NCI-H748 treated with DMSO at 0.1 percent for 48 hours (cell line): ENCODE measurements at places on chromosomes 11 and 22.

DNA sequence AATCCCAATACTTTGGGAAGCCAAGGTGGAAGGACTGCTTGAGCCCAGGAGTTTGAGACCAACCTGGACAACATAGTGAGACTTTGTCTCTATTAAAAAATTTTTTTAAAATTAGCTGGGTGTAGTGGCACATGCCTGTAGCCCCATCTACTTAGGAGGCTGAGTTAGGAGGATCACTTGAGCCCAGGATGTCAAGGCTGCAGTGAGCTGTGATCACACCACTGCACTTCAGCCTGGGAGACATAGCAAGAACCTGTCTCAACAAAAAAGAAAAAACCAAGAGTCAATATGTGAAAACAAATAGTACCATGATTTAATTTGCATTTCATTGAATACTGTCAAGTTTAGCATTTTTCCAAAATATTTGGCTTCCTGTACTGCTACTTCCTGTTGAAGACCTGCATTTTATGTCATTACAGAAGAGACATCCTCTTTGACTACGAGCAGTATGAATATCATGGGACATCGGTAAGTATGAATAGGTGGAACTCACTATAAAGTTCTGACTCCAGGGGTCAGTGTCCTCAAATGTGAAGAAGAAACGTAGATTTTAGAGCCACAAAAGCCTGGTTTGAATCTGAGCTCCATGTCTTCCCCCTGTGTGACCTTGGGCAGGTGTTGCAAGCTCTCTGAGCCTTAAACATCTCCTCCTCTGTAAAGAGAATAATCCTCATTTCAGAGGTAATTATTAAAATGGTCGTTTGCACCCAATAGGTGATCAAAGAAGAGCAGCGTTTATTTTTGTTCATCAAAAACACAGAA is 16.0 kb downstream of the CDC45 start:
- no peak for DNase-seq

DNA sequence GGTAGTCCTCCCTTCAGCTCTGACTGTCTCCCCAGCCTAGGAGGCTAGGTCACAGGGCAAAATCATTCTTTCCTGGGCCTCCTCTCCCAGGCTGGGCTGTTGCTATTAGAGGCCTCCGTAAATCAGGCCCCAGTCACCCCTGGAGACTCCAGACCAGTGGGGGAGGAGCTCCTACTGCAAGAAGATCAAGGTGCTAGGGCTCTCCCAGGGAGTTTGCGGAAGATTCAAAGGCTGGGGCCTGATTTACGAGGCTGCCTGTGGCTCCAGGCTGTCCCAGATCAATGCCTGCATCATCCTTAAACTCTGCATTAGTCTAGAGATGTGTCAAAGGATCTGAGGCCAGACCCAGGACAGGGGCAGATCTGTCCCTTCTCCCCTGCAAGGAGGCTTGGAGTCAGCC is 346.2 kb downstream of the TENM4 start:
- no peak for DNase-seq

DNA sequence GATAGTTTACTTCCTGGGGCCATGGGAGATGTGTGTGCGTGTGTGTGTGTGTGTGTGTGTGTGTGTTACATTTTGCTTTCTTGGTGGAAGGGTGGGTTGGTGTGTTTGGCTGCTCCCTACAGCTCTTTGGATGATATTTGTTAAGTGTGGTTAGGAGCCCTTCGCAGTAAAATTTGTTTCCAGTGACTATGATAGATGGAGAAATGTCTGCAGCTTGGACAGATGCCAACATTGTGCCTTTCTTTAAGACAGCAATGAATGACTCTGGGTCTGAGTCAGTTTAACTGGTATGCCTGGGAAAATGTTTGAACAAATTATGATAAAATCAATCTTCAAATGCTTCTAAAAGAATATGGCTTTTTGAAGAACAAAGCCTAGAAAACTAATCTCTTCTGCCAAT is 102.7 kb upstream of the TRPC6 start:
- no peak for DNase-seq

GRCh38 chr22:29184849-29185490 is 20.7 kb upstream of the EMID1 start:
- no peak for DNase-seq

GRCh38 chr11:129896062-129896461 is 684 bp upstream of the NFRKB start:
- no peak for DNase-seq

DNA sequence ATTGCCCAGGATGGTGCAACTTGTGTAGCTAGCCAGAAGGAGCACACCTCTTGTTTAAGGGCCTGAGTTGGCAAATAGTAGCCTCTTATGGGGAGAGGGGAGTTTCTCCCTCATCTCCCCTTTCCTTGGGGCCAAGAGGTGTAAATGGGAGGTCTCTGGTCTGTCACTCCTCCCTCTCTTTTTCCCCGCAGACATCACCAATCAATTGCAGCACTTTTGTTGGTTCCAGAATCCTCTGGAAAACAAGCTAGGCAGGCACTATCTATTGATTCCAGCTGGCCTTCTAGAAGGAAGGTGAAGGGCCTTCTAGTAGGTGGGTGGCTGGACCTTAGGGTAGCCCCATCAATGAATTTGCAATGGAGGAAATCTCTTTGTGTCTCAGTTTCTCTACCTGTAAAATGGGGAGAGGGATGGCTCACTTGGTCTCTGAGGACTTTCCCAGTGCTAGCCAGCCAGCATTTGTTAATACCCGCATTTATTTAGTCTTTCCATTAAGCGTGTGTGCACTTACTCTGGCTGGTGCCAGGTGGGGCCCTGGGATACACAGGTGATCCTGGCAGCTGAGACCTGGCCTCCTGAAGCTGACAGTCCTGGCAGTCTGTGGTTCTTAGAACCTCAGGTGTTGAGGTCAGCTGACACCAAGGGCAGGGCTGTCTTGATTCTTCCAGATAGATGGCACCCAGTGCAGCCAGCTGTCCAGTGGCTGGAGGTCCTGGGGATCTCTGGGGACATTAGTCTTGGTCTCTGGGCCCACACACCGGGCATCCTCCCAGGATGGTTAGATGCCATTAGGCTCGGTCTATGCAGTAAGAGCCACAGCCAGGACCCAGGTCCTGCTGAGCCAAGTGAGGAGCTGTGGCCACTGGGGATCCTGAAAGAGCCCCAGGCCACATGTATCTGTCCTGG is 51.7 kb downstream of the TSPAN18 start:
- no peak for DNase-seq

DNA sequence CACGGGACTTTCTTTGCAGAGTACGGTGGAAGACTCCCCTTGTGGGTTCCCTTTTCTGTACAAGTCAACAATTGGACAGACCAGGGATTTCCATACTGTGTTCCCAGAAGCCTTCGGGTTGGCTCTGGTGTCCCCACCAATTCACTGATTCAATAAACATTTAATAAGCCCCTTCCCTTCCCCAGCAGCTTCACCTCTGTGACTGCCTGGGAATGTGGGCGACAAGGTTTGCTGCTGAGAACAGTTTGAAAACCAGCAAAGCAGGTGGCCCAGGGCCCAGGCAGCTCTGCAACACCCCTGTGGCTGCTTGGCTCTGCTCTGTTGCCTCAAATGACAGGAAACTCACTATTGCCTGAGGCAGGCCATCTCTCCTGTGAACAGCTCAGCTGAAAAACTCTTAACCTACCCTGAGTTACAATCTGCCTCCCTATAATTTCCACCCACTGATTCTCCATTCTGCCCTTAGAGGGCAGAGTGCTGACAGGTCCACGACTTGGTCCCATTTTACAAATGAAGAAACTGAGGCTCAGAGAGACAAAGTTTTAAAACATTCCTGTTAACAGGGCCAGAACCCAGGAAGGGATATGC is 10.4 kb downstream of the ADORA2A start:
- no peak for DNase-seq

GRCh38 chr11:128599729-128600128 is 12.4 kb upstream of the ETS1 start:
- no peak for DNase-seq

DNA sequence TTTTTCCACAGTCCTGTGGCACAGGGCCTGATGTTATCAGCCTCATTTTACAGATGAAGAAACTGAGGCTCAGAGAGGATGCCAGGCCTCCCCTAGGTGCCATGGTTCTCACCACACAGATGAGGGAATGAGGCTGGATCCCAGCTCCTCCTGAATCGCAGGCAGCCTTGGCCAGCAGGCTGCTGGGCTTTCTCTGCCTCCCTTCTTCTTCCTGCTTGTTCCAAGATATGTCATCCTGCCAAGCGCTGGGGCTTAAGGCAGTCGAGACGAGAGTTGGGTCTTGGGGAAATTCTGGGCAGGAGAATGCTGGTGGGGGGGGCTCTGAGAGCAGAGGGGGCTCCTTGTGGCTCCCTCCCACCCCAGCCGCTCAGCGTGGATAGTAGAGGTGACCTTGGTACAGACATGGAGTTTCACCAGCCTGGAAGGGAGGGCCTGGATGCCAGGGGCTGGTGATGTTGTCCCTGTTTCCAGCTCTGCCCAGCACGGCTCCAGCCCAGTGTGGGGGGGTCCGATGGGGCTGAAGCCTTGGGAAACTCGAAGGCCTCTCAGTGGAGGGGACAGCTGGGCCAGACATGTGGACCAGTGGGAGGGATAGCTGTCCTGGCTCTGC is 16.6 kb upstream of the MPPED1 start:
- DNase-seq = no peak

- no peak for DNase-seq
Measured at GRCh38 chr11:83914995-83915394, 628.8 kb upstream of the CCDC90B start.

DNA sequence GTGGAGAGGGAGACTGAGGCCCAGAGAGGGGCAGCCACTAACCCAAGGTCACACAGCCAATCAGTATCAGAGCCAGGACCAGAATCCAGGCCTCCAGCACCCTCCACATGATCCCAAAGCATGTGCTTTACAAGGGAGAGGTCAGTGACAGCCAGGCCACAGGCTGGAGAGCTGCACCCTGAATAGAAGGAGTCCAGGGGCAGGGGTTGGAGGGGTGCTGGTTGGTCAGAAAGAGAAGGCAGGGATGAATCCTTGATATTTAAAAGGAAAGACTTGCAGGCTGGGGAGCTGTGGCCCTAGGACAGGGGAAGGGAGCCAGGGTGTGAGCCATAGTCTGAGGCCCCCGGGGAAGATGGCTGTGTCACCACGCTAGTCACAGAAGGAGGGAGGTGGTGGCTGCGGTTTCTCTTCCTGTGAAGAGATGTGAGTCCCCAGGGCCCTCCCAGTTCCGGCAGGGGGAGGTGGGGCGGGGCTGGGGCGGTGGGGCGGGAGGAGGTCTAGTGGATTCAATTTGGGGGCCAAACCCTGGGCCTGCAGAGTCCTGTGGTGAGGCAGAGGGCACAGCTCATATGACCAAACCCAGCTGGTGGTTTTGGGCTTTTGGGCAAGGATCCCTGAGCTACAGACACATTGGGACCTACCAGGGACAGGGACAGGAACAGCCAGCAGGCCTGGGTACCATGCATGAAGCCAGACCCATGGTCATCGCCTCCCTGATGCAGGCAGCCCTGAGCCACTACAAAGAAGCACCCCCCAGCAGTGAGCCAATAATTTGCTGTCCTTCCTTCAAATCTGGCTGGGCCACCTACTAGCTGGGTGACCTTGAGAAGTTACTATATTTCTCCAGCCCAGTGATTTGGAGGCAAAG is 14.0 kb downstream of the RAC2 start:
- no peak for DNase-seq

DNA sequence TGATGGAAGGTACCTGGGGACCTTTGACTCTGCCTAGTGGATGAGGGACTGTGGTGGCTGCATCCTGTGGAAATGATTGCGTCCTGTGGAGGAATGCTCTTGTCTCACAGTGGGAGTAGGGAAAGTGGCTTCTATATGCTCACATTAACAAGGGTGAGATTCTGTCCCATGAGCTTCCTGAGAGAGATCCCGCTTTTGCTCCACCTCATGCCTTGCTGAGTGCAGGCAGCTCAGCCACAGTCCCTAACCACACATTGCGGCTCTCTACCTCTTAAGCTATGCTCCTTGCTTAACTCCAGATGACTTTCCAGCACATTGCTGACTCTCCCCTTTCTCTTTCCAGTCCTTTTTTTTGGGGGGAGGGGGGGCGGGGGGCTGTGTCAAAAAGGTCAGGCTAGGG is 45.0 kb downstream of the TEAD1 start:
- no peak for DNase-seq

DNA sequence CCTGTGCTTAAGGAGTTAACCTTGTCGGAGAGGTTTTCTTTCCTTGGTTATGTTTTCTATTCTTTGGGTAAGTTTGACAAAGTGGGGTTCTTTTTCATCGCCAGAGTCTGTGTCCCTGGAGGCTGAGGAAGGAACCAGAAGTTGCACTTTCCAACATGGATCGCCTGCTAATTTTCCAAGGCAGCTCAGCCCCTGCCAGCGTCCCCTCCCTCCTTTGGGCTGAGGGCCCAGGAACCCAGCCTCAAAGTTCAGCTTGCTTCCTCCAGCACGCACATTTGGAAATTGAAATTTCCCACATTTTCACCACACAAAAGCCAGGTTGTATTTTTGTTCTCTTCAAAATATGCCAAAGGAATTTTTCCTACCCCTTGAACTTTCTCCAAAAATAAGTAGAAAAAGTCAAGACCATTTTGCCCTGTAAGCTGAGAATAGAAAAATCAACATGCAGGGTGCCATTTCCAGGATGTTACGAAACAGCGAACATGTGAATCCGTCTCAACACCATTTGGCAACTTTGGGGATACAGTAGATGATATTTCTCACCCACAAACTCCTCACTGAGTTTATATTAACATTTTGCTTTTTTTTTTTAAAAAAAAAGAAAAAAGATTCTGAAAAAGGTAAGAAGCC is 343.5 kb downstream of the TENM4 start:
- DNase-seq = no peak

- no peak for DNase-seq
Measured at GRCh38 chr22:37012956-37013355, 6.3 kb downstream of the TST start.

DNA sequence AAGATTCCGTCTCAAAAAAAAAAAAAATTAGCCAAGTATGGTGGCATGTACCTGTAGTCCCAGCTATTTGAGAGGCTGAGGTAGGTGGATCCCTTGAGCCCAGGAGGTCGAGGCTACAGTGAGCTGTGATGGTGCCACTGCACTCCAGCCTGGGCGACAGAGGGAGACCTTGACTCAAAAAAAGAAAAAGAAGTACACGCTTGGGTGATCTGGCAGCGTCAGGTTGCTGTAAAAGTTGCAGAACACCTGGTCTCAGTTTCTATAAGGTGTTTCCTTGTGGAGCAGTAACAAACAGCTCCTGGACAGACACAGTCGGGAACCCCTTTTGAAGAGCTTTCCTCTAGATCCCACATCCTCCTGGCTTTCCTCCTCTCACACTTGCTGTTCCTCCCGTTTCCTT is 45.8 kb downstream of the SCGB1A1 start:
- DNase-seq = no peak

GRCh38 chr22:25770333-25770732 is 28.3 kb downstream of the MYO18B start:
- no peak for DNase-seq

- peak; percentile 48 for DNase-seq
Measured at GRCh38 chr22:38317995-38318715, 922 bp upstream of the CSNK1E start.

GRCh38 chr11:117072517-117073461 is 25.4 kb downstream of the SIK3 start:
- DNase-seq = no peak

GRCh38 chr11:73637012-73637411 is 9.4 kb upstream of the PLEKHB1 start:
- DNase-seq = no peak

DNA sequence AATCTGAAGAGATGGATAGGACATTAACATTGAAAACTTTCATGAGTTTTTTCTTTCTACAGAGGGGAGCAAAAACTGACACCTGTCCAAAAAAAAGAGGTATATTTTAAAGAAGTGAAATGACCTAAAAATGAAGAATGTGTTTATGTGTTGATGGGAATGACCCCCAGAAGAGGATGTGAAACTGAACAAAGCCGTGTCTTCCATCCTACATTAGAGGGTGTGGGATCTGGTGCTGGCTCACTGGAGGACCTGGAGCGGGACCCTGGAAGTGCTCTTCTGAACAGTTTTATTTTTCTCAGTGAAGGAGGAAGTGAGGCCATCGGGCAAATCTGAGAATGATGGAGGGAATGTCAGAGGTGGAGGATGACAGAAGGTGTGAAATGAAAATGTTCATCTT is 470.1 kb downstream of the NTM start:
- DNase-seq = no peak
